ENCODE measurements at places on chromosomes 16 and 17.

- DNase-seq, result no peak
These were observed 38.2 kb upstream of the NUDT7 start for GRCh38 chr16:77684181-77684526.

- DNase-seq, result no peak
These were observed 2.1 kb upstream of the CD2BP2 start for GRCh38 chr16:30357085-30357714.

DNA sequence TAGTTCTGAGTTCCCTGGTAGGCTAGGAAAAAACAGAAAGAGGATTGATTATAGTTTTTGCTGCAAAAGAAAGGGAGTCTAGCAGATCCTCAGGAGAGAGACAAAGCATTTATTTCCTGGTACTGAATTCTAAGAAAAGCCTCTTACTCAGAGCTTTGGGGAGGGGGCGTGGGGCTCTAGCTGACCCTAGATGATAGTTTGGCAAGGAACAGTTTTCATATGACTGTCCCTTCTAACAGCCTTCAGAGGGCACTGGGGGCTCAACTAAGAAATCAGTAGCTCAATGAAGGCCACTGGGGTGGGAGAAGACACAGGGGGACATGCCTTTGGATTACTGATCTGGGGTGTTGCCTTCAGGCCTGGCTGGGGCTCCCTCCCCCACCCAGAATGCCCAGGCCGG is 4.0 kb downstream of the CA7 start:
- no peak for DNase-seq

DNA sequence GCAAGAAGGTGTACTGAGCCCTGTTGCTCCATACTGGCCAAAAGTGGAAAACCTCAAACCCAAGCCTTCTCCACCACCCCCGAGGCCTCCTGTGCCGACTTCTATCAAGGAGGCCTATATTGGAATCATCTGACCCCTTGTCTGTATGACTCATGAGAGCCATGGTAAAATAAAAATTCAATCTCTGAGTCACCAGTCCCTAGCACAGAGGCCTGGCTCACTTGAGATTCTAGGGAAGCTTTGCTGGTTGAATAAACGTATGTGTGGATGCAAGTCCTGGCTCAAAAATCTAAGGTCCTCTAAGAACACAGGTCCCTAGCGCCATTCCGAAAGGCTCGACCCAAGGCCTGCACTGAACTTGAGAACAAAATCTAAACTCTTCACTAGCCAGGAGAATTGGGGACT is 15.0 kb downstream of the NSMCE1 start:
- DNase-seq, result no peak

- no peak for DNase-seq
These were observed 3.8 kb downstream of the IL21R start for GRCh38 chr16:27405546-27406451.

GRCh38 chr17:32575852-32576251 is 89.1 kb downstream of the CDK5R1 start:
- no peak for DNase-seq

DNA sequence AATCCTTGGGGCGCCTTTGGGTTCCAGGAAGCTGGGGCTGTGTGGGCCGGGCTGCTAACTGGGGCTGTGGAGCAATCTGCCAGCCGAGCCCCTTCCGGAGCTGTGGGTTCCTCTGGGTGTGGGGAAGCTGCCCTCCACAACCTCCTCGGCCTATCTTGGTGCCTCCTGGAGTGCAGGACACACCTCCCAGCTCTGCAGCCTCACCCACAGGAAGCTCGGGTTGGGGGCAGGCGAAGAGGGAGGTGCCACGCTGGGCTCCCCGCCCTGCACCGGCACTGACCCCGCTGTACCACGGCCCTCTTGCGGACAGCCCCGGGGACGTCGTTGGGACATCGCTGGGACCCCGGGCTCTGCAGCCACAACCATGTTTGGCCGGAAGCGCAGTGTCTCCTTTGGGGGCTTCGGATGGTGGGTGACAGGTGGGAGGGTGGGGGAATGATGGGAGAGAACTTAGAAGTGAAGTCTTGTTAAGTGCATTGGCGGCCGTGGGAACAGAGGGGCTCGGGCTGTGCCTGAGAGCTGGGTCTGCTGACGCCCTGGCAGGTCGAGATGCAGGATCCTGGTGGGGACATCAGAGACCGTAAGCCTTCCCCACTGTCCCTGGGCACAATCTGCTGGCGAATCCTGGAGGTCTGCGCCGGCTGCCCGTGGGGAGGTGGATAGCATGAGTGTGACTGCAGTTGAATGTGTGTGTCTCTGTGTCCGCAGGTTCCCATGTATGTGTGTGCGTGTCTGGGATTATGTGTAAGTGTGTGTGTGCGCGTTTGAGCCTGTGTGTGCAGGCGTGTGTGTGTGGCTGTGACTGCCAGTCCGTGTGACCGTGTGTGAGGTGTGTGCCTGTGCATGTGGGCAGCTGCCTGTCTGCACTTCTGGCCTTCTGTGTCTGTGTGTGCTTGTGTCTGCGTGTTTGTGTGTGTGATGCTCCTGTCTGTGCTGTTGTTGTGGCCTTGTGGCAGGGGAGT is at the start of gene RAP1GAP2:
TSS of gene RAP1GAP2 (plus strand) at position 275 of the 962 bp plus-strand sequence. CDS start at position 365, 90 bp downstream.
- DNase-seq, result peak; percentile 66

GRCh38 chr16:88449267-88449561 is 3.9 kb upstream of the ZFPM1 start:
- DNase-seq, result no peak

- DNase-seq, result no peak
These were observed 12.1 kb upstream of the EPN3 start for GRCh38 chr17:50520483-50520882.

- DNase-seq, result no peak
These were observed 1.2 kb downstream of the JPT1 start for GRCh38 chr17:75152922-75153779.

GRCh38 chr16:81808933-81809480 is 29.9 kb downstream of the PLCG2 start:
- DNase-seq, result no peak

Data from naive thymus-derived CD4-positive, alpha-beta T cell (primary cell).